HS-5 (cell line): ENCODE measurements at places on chromosomes 11 and 22.

- no peak for DNase-seq
Observed at GRCh38 chr22:20245577-20246367, 22.3 kb downstream of the RTN4R start.

DNA sequence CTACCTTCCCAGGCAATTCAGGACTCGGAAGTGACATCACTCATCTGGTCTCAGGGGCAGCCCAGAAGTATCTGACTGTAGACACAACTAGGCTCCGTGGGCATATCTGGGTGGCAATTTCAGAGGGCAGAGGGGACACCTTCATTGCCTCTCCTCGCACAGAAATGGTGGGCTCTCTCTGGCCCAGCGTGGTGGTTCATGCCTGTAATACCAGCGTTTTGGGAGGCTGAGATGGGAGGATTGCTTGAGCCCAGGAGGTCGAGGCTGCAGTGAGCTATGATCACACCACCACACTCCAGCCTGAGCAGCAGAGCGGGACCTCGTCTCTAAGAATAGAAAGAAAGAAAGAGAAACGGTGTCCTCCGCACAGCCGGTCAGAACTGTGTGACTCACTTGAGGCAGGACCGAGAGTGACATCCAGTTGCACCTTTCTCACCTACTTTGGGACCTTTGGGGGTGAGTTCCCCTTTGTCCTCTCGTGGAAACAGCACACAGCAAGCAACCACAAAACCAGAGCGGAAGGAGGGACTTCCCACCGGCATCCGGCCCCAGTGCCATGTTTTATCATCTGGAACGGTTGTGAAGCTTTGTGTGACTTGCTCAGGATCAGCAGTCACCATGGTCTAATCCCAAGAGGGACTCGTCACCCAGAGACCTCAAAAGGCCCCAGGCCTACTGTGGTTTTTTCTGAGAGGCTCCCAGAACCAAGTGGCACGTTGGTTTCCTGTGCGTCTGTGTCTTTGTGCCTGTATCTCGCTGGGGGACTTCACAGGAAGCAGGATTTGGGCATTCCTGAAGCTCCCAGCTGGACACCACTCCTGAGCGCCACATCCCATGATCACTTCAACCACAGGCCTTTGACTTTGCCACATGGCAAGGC is 38.4 kb upstream of the EMID1 start:
- DNase-seq, result no peak

DNA sequence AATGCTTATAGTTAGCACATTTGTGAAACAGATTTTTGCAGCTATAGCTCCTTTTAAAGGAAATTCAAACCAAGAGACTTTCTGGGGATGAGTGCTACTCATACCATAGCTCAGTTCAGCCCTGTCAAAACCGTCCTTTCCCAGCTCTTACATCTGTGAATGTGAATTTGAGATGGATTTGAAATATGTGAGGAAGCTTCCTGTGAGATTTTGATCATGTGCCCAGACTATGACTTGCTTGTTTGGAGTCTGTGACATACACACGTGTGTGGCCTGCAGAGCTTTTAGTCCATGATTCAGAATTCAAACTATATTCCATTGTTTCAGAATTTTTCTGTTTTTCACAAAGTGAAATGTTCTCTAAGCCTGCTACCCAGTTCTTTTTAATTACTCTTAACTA is 4.4 kb upstream of the MMP1 start:
- DNase-seq, result peak; percentile 86

DNA sequence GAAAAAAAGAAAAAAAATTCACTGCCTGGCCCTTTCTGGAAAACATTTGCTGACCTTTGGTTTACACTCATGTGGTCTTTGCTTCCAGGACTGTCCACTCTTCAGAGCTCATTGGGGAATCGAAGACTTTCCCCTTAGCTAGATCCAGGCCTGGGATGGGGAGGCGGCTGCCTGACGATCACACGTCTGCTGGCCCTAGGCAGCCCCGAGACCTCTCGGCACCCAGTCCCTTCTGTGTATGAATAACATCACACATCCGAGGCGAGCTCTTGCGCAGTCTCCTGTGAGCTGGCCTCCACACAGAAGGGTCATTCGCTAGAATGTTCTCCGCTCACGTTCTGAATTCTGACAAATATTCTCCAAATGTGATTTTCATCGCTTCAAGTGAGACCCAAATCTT is 25.7 kb upstream of the GAL start:
- DNase-seq, result no peak

DNA sequence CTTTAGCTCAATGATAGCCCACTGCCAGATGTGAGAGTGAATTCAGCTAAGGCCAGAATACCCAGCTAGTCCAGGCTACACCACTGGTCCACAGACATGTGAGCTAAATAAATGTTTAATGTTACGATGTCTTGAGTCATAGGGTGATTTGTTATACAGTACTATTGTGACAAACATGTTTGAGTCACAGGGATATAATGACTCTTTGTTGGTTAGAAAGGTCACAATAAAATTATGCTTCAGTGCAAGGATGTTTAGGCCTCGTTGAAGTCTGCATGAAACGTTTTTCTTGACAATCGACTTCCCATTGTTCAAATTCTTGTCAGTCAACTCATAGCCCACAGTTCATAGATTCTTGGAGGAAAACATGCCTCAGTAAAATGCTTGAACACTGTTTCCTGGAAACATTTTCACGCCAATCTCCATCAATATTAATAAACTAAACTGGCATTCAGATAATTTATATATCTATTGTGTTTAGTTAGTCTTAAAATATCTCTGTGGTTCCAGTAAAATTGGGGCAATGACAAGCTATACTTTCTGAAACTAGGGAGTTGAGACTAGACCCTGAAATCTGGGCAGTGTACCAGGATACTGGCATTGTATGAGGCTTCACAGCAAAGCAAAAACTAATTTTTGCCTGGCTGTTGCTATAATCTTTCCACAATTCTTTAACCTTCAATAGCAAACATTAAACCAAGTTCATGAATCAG is 650.8 kb upstream of the KIRREL3 start:
- peak; percentile 86 for DNase-seq

- DNase-seq, result no peak
Observed at GRCh38 chr22:21661991-21662390, 3.8 kb upstream of the PPIL2 start.

- DNase-seq, result no peak
Observed at GRCh38 chr11:118151431-118151830, 1.2 kb downstream of the SCN4B start.

DNA sequence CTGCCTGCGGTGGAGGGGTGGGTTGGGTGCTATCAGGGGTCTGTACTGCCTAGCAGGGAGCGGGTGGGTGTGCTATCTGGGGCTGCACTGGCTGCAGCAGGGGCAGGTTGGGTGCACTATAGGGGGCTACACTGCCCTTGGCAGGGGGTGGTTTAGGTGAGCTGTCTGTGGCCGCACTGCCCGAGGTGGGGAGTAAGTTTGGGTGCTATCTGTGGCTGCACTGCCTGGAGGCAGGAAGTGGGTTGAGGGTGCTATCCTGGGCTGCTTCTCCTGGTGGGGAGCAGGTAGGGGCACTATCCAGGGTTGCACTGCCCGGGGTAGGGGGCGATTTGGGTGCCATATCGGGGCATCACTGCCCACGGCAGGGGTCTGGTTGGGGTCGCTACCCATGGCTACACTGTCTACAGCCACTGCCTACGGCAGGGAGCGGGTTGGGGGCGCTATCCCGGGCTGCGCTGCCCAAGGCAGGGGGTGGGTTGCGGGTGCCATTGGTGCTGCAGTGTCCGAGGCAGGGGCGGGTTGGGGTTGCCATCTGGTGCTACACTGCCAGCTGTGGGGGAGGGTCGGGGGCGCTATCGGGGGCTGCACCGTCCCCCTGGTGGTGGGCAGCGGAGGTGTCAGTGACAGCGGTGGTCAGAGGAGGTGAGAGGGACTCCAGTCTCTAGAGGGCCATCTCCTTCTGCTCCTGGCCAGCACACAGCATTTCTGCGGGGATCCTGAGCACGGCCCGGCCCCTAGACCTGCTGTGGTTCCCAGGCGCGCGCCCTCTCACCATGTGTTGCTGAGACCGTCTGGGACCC is 1.3 kb upstream of the RFPL2 start:
- no peak for DNase-seq

DNA sequence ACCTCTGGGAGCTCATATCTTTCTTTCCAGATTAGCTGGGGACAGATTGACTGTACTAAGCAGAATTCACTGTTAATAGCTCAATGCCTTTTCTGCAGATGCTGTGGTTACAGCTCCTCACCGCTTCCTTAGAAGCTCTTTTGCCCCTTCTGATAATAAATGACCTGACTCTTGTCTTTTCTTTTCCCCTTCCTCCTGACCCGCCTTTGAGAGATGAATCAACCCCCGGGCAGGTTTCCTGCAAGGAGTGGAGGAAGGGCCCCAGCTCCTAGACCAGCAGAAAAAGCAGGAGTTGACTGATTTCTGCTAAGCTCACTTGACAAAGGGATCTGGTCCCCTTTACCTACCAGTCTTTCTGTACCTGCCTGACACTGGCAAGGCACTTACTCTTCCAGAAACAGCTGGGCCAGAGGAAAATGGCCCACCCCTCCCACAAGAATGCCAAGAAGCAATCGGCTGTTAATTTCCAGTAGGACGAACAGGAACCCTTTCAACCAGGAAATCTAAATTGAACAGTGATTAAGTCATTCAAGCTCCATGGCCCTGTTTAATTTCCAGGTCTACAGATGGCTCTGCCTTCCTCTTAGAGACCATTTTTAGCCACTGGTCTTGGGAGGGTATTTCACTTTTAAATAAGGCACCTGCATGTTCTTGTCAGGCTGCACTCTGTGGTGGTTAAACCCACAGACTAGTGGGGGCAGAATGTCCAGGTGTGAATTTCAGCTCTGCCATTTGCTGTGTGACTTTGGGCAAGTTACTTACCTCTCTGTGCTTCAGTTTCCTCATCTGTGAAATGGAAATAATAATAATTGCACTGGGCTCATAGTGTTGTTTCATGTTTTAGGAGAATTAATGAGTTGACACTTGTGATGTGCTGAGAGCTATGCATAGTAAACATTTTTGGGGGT is 67.5 kb downstream of the PRR5L start:
- no peak for DNase-seq

- DNase-seq, result no peak
Observed at GRCh38 chr11:72637926-72638325, 36.3 kb downstream of the PDE2A start.

GRCh38 chr22:20238536-20238900 is 29.6 kb downstream of the RTN4R start:
- no peak for DNase-seq

- DNase-seq, result no peak
Observed at GRCh38 chr11:113046866-113047265, 85.6 kb downstream of the NCAM1 start.

DNA sequence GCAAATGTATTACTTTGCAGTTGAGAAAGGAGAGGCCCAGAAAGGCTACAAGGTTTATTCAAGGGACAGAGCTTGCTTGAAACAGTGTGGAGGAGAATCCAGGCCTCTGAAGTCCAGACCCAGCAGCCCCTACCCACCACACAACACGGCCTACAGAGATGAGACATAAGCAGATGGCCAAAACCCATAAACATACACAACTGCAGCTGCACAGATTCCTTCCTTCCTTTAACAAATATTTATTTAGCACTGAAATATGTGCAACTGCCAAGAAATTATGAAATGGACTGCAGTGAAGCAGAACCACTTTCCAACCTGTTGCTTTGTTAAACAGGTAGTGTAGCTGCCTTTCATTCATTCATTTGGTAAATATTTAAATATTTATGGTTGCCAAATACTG is 122.3 kb downstream of the SPATA19 start:
- no peak for DNase-seq

DNA sequence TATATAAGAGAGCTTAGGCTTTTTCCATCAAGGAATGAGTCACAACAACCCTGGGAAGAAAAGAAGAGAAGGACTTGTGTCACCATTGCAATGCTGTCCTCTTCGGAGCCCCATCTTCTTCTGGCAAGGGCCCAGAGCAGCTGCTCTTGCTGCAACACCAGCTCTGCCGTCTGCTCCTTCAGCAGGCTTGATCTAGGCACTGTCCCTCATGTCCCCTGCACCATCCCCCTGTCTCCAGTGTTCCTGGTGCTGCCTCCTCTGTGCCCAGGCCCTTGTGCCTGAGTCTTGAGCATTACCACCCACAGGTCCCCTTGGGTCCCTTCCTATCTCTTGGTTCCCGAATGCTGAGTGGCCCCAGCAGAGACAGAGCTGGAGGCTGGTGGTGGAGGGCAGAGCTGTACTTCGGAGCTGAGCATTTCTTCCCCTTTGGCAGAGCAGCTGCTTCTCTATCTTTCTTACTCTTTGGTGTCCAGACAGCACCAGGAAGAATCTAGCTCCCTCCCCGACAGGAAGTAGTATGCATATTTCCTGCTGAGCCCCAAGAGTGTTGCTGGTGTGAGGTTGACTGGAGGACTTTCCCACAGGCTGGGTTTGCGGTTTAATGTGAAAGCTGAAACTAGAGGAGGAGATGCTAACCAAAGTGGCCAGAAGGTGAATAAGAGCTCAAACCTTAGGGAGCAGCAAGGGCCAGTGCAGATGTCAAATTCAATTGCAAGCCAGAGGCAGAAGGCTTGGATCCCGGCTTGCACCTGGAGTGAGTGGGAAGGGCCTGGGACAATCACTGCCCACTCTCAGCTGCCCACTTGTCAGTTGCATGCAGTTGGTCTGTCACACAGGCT is 27.8 kb downstream of the WEE1 start:
- DNase-seq, result no peak

DNA sequence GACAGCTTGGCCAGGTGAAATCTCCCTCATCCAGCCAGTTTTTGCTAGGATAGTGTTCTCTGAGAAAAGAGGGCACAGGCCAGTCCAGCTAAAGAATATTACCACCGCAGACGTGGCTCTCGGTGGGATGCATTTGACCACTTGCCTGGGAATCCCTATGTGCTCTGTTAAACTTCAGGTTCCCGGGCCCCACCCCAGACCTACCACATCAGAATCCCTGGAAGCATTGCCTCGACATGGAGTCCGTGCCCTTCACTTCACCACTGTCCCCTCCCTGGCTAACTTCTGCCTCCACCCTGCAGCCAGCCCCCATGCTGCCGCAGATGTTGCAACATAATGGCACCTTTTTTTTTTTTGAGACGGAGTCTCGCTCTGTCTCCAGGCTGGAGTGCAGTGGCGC is 56.9 kb upstream of the EMID1 start:
- no peak for DNase-seq

DNA sequence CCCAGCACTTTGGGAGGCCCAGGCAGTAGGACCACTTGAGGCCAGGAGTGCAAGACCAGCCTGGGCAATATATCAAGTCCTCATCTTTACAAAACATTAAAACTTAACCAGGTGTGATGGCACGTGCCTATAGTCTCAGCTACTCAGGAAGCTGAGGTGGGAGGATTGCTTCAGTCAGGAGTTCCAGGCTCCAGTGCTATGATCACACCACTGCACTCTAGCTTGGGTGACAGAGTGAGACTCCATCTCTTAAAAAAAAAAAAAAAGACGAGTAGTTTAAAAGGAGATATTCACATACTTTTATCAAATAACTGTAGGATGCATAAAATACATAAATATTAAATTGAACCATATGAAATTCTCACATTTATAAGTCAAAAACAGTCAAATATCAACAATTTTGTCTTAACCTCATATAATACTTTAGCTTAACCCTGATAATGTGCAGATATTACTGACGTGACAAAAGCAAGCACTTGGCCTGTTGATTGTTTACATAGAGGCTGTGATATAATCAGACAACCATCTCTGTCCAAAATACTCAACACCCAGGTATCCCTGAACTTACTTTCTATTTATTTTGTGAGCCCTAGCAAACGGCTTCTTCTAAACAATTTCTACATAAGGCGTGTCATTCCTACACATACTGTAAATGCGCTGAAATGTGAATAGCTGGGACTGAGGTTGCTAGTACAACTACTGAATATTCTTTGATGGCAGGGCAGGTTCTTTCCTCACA is 57.0 kb downstream of the PRCP start:
- no peak for DNase-seq

GRCh38 chr11:108853864-108854263 is 189.0 kb downstream of the DDX10 start:
- no peak for DNase-seq

- no peak for DNase-seq
Observed at GRCh38 chr11:73318501-73319011, 10.5 kb downstream of the ARHGEF17 start.
